ENCODE measurements at places on chromosomes 16 and 17.

GRCh38 chr17:72115781-72116525 lies 4.9 kb upstream of the SOX9 start:
- no peak for DNase-seq

- DNase-seq: no peak
Measured at GRCh38 chr17:56902348-56902747, 11.5 kb downstream of the TRIM25 start.

- DNase-seq: no peak
Measured at GRCh38 chr17:21129023-21129681, 2.4 kb downstream of the DHRS7B start.

- DNase-seq: no peak
Measured at GRCh38 chr16:31577411-31577810, 49.7 kb downstream of the AHSP start.

GRCh38 chr17:27389542-27390140 lies 66.6 kb upstream of the KSR1 start:
- no peak for DNase-seq

GRCh38 chr16:54050459-54051210 lies 236.0 kb downstream of the IRX3 start:
- no peak for DNase-seq

DNA sequence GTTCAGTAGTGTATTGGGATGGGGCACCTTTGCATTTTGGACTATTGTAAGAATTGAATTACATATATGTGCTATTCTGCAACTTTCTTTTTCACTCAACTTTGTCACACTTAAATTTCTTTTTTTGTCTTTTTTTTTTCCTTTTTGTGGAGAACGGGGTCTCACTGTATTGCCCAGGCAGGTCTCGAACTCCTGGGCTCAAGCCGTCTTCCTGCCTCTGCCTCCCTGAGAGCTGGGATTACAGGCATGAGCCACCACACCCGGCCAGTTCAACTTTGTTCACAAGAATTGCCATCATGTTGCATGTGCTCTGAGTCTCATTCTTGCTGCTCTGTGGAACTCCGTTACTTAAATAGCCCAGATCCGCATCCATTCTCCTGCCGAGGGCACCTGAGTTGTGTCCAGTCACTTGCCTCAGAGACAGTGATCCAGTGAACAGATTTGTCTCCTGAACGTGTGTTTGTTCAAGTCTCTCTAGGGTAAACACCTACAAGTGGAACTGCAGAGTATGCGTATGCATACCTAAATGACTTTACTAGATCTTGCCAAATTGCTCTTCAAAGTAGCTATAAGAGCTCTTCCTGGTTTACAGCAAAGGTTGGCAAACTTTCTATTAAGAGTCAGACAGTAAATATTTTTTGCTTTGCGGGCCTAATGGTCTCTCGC lies 3.4 kb upstream of the SLC38A10 start:
- DNase-seq: no peak

DNA sequence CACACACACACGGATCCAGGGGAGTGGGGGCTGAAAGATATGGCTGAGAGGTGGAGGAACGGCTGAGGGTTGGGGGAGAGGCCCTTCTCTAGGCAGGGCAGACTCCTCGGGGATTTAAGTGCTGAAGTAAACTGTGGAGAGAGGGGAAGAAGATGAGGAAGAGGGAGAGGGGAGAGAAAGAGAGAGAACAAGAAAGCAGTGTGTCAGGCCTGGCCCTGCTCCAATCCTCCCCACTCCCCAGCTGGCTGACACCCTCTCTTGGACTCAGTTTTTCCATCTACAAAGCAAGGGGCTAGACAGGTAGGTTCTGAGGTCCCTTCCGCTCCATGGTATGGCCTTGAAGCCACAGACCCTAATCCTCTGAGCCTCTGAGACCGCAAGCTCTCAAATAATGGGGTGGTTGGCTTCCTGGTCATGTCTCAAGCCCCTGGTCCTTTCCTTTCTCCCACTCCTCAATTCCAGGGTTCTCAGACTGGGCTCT lies 2.0 kb downstream of the VAMP2 start:
- peak; percentile 40 for DNase-seq

GRCh38 chr17:42531455-42532354 lies 4.3 kb upstream of the NAGLU start:
- DNase-seq: peak; percentile 60

DNA sequence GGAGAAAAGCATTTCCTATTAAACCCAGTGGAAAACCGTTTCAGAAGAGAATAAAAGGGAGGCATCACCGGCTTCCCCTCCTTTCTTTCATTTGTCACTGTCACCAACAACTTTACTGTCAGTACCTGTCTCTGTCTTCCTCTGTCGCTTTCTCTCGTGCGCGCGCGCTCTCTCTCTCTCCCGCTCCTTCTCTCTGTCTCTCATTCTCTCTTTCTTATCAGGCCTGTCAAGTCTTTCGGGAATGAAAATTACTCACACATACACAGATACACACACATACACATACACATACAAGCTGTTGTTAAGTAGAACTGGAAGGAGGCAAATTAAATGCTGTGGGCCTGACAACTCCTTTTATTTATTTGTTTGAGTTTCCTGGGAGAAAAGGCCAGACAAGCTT lies 17.6 kb downstream of the MYOCD start:
- DNase-seq: no peak

GRCh38 chr17:27038676-27039075 lies 255.2 kb upstream of the WSB1 start:
- DNase-seq: peak; percentile 4

DNA sequence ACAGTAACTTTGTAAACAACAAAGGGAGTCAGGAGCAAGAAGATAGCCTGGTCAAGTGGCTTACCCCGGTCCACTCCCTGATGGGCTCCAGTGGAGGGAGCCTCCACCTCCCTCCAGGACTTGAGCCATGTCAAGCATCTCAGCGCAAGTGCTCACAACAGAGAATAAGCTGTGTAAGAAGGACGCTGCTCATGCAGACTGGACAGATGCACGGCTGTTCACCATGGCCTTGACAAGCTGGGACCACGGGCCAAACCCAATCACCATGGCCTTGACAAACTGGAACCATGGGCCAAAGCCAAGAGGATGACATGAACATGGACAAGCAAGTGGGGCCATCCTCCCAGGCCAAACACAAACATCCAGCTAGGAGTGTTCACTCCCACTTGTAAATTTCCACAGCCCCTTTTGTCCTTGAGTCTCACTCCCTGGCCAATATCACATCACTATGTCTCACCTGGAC lies 3.4 kb upstream of the PITPNM3 start:
- no peak for DNase-seq

GRCh38 chr17:38590988-38591758 lies 14.6 kb downstream of the SRCIN1 start:
- no peak for DNase-seq

- DNase-seq: no peak
Measured at GRCh38 chr17:75712446-75712845, 8.8 kb upstream of the ITGB4 start.

DNA sequence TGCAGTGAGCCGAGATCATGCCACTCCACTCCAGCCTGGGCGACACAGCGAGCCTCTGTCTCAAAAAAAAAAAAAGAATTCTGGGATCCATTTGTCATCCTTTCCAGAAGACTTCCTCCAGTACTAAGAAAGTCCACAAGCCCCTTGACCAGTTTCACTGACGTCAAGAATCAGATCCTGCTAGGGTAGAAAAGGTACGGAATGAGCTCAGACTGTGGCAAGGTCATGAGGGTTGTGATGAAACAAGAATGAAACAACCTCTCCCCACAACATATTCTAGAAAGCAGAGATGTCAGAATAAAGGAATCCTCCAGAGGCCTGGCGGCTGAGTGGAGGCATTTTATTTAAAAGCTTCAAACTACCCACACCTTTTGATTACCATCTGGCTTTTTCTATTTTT lies 29.9 kb downstream of the TRAF4 start:
- DNase-seq: no peak

- no peak for DNase-seq
Measured at GRCh38 chr16:88384222-88385111, 1.7 kb downstream of the ZNF469 start.

DNA sequence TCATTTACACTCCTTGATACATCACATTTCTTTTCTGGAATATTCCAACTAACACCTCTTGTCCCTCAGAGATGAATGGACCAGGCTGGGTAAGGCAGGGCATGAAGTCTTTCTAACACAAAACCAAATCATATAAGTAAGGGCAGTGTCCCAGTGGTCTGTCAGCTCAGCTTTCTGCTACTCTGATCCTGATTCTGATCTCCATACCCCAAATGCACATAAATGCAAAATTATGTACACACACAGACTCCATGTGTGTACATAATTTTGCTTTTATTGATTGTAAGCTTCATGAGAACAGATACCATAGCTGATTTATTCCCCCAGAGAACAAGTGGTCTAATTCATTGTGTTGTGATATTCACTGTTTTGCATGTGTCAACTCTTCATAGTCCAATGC lies 47.9 kb downstream of the NOG start:
- DNase-seq: no peak

DNA sequence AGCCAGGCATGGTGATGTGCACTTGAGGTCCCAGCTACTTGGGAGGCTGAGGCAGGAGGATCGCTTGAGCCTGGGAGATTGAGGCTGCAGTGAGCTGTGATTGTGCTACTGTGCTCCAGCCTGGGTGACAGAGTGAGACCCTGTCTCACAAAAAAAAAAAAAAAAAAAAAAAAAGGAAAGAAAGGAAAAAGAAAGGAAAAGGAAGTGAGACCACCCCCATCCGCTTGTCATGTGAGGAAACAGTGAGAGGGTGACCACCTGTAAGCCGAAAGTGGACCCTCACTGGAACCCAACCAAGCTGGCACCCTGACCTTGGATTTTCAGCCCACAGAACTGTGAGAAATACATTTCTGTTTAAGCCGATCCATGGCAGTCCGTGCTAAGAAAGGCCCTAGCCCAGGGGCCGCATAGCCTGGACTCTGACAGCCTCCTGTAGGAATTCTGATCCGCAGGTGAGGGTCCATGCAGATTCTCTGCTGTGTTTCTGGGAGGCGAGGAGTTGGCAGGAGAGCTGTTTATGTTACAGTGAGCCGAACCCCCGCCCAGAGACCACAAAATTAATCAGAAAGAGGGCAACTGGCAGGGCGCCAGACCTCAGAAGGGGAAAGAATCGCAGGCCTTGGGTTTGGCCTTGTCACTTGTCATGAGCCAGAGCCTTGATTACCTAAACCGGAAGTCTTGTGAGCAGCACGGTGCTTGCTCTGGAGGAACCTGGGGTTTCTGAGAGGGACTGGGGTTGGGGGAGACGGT lies 945 bp downstream of the SGSH start:
- DNase-seq: peak; percentile 95

GRCh38 chr17:65666876-65667321 lies 105.5 kb upstream of the AXIN2 start:
- no peak for DNase-seq

GRCh38 chr17:27066315-27066714 lies 227.6 kb upstream of the WSB1 start:
- no peak for DNase-seq

DNA sequence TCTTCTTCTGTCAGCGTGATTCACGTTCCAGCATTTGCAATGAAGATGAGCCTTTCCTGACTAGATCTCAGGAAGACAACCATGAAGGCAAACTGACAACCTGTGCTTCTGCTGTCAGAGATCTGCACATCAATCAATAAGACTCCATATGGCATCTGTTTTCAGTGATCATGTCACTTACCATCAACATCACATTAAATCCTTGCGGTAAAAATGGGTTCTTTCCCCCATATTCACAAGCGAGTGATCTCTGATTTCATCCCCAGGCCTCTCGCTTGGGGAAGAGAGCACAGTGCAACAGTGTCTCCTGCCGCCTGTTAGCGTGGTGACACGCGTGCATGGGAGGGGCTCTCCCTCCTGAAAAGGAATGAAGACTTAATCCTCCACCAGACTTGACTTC lies 11.1 kb downstream of the NACA2 start:
- DNase-seq: no peak

GRCh38 chr16:14071576-14072271 lies 605 bp downstream of the MRTFB start:
- DNase-seq: no peak

- no peak for DNase-seq
Measured at GRCh38 chr17:7315570-7316235, 543 bp upstream of the GPS2 start.

DNA sequence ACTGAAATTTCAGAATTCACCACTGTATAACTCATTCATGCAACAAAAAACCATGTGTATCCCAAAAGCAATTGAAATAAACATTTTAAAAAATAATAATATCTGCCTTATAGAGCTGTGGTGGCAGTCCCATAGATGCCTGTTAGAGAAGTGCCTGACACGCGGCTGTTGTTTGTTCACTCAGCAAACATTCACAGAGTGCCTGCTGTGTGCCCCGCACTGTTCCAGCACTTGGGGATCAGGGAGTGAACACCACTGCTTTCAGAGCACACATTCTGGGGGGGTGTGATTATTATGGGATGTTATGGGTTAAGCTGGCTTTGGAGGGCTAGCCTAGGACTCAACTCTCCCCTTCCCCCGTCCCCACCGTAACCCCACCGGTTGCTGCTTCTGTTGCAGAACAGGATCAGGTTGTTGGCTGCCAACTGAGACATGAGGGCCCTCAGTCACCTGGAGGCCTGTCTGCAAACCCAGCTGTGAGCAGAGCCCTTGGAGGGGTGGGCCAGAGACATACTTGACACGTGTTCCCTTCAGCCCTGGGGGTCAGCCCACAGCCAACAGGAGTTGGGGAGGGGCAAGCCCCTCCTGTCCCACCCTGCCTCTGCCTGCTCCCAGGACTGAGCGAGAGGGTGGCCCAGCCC lies 103.3 kb upstream of the CIBAR2 start:
- DNase-seq: no peak

DNA sequence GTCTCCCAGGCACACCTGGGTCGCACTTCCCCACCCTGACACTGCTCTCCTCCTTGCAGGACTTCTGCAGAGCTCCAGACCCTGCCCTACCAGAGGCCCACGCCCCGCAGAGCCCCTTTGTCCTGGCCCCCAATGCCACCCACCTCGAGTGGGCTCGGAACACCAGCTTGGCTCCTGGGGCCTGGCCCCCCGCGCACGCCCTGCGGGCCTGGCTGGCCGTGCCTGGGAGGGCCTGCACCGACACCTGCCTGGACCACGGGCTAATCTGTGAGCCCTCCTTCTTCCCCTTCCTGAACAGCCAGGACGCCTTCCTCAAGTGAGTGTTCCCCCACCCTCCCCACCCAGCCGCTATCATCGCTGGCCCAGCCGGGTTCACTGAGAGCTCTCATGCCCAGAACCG lies 79.6 kb downstream of the MGAT5B start:
- no peak for DNase-seq

GRCh38 chr17:36892112-36892838 lies 45.0 kb upstream of the LHX1 start:
- no peak for DNase-seq

- DNase-seq: no peak
Measured at GRCh38 chr17:27438348-27438998, 17.8 kb upstream of the KSR1 start.

- no peak for DNase-seq
Measured at GRCh38 chr16:8286348-8286747, 304.0 kb downstream of the TMEM114 start.

- no peak for DNase-seq
Measured at GRCh38 chr17:71741836-71742235, 379.0 kb upstream of the SOX9 start.

GRCh38 chr16:57661936-57662906 lies 5.9 kb upstream of the ADGRG3 start:
- no peak for DNase-seq

- DNase-seq: no peak
Measured at GRCh38 chr16:47979164-47979520, 176.7 kb downstream of the ABCC12 start.

GRCh38 chr16:1289477-1289866 lies 20.0 kb upstream of the UBE2I start:
- no peak for DNase-seq

GRCh38 chr16:81366316-81366932 lies 51.7 kb downstream of the GAN start:
- no peak for DNase-seq

- no peak for DNase-seq
Measured at GRCh38 chr17:36507266-36507665, 20.8 kb downstream of the ZNHIT3 start.

- DNase-seq: no peak
Measured at GRCh38 chr16:86598607-86599565, 20.5 kb downstream of the FOXL1 start.
